ENCODE measurements at places on chromosomes 3 and 15.

DNA sequence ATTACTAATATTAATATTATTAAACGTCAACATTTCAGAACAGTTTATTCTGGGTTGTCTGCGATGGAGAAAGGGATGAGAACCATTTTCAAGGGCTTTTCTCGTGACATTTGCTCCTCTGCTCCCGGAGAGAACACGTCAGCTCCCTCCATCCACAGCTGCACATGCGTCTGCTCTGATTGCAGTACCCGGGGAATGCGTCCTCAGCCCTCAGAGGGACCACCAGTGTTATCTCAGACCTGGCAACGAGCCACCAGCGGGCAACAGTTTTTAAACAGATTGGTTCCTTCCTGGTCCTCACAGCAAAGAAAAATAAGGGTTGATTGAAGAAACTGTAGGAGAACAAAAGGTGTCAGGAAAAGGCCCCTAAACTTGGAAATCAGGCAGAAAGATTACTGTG lies 202.2 kb upstream of the ADAMTS9 start:
- DNase-seq = peak; percentile 52

DNA sequence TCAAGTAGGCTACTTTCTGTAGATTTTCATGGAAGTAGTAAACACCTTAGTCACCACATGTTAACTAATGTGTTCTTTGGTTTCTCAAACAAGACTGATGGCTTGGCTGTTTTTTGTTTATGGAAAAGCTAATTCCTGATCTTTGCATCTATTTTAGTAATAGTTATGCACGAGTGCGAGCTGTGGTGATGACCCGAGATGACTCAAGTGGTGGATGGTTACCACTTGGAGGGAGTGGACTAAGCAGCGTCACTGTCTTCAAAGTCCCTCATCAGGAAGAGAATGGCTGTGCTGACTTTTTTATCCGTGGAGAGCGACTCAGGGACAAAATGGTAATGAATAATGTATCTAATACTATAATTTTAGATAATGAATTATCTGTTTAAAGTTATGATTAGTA lies 46.6 kb downstream of the SPRED1 start:
- DNase-seq = no peak

- DNase-seq = no peak
Observed at GRCh38 chr3:180911876-180912303, 580 bp upstream of the FXR1 start.

DNA sequence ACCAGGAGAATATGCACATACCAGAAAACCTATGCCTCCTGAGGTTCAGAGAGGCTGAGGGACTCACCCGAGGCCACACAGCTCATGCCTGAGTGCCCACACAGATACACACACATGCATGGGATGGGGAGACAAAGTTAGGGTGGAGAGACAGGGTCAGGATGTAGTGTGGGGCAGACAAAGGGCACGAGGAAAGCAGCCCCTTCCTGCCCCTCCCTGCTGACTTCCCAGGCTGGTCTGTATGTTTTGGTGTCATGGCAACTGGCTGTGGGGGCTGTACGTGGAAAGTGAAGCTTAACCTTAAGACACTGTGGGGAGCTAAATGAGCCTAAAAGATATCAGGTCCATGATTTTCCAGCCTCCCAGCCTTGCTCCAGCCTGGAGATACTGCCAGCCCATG lies 57.8 kb downstream of the EPHB3 start:
- peak; percentile 68 for DNase-seq

DNA sequence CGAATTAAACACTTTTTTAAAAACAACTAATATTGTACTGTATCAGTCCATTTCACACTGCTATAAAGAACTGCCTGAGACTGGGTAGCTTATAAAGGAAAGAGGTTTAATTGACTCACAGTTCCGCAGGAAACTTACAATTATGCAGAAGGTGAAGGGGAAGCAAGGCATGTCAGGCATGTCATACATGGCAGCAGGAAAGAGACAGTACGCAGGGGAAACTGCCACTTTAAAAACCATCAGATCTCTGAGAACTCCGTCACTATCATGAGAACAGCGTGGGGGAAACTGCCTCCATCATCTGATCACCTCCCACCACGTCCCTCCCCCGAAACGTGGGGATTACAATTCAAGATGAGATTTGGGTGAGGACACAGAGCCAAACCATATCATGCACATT lies 162.8 kb upstream of the TPM1 start:
- no peak for DNase-seq

DNA sequence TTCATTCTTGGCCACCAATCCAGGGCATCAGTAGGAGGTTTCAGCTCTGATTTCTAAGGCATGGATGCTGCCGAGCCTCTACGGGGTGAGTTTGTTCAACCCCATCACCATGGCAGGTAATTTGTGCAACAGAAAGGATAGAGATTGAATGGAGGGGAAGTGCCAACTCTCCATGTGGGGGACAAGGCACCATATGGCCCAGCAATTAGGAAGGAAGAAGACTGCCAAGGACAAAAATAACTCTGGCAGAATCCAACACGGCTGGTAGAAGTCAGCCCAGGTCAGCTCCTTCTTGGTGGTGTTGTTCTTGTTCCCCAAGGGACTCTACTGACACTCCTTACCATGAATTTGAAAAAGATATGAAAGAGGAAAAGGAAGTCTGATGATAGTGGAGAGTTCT lies 503.9 kb downstream of the MAGI1 start:
- DNase-seq = no peak

GRCh38 chr3:16066975-16067374 lies 107.5 kb upstream of the GALNT15 start:
- no peak for DNase-seq

DNA sequence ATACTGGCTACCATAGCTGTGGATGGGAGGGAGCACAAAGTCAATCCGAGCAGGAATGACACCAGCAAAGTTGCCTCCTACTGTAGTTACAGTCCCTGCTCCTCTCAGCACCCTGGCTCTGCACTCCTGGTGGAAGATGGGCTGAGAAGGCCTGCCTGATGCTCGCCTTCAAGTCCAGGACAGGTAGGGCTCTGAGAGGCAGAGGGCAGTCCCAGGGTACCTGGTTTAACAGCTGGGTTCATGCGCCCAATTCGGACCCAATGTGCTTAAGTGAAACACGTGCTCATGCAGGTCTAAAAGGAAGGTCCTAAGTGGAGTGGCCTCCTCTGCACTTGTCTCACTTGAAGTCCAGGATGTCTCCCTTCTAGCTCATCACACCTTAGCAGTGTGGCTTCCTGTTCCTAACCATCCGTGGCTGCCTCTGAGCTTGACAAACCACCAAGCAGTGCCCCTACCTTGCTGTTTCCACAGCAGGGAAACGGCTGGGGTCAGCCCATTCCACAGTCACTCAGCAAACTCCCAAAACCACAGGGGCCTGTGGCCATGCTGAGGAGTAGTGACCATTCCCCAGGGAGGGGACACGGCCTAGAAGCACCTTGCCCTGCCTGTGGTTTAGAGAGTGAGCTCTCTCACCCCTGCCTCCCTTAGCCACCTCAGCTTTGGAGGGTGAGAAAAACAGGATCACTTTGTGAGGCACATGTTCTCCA lies 3.9 kb upstream of the MUSTN1 start:
- no peak for DNase-seq

GRCh38 chr3:78785004-78785403 lies 982.8 kb downstream of the ROBO1 start:
- no peak for DNase-seq

DNA sequence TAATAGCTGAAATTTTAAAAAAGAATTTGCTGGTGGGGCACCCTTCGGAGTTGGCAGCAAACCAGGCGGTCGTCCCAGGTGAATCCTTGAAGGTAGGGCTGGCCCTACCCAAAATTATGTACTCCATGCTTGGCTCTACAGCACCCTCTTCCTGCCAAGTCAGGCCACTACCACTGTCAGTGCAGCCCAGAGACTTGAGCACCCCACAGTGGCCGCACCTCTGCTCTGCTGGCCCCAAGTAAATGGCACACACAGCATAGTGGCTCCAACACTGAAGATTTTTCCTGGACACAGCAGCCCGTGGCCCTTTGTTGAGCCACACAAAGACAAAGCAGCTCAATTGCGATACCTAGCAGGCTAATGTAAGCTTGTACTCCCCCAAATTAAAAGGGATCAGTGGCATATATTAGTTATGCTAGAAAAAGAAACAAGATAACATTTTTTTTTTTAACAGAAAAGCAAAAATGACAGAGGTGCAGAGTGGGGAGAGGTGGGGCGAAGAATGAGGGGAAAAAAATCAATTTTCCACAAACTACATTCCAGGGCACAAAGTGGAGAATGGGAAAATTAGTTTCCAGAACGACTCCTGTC lies 250.5 kb downstream of the UACA start:
- no peak for DNase-seq

DNA sequence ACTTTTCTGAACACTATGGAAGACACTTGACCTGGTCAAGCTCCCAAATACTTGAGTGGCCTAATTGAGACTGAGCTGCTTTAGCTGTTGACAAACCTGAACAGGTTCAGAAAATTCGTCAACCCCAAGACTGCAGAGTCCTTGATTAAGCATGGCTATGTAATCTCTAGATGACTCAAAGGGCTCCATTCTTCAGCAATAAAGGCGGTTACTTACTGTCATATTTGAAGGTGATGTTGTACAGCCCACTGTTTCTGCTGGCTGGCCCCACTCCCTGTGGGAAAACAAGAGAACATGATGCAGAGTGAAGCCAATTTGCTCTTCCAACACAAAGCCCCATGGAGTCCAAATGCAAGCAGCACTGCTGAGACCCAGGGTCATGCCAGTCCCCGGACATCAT lies 45.1 kb downstream of the IL17RD start:
- DNase-seq = no peak

GRCh38 chr15:31285772-31286261 lies 40.8 kb upstream of the KLF13 start:
- no peak for DNase-seq

GRCh38 chr3:10299175-10299574 lies 6.4 kb upstream of the GHRL start:
- DNase-seq = no peak

- DNase-seq = no peak
Observed at GRCh38 chr3:114344492-114344891, 50.7 kb downstream of the TIGIT start.

- DNase-seq = no peak
Observed at GRCh38 chr3:193499801-193500485, 54.8 kb downstream of the ATP13A4 start.

DNA sequence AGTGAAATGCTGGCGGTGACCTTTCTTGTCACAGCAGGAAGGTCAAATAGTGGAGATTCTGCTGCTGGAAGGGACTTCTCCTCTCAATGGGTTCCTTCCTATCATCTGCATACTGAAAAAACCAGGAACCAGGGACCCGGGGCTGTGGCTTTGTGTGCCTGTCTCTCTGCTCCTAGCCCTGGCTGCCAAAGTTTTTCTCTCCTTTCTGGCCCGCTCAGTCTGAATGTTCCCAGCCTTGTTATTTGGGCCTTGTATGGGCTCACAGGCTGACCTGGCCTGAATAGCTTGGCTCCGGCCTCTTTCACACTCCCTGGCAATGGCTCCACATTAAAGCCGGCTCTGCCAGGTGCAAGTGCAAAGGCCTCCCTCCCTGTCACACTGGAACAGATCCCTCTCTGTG lies 94.7 kb downstream of the LRIG1 start:
- no peak for DNase-seq

GRCh38 chr3:167507954-167508353 lies 34.1 kb upstream of the SERPINI2 start:
- DNase-seq = no peak

DNA sequence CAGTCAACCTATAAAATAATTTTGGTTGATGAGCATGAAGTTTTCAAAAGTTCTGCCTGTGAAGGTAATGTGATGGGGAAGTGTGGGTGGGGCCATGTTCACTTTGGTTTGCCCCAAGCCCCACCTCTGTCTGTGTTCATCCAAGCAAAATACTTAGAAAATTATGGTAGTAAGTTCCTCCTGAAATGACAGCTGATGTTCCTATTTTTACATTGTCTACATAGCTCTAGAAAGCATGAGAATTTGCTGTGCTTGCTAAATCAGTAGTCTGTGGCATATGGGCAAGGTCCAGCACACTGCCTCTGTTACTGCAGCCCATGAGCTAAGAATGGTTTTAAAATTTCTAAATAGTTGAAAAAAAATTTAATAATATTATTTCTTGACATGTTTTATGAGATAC lies 21.9 kb upstream of the CP start:
- DNase-seq = no peak

DNA sequence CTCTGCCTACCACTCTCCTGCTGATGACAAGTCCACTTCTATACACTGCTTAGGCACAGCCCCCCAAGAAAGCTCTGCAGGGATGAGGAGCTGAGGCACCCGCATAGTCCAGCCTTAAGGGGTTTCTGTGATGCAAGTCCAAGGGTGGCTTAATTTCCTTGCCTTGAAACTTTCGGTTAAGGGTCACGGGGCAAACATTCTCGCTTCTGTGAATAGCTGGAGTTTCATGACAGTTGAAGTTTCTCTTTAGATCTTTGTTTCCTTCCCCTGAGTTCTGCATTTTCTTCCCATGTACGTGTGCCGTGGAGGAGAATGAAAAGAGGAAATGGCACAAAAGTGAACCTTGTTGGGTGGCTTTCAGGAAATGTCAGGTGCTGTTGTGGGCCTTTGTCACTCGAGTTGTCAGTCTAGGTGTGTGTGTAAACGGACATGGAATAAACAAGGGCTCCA lies 7.0 kb downstream of the GPR160 start:
- peak; percentile 42 for DNase-seq

DNA sequence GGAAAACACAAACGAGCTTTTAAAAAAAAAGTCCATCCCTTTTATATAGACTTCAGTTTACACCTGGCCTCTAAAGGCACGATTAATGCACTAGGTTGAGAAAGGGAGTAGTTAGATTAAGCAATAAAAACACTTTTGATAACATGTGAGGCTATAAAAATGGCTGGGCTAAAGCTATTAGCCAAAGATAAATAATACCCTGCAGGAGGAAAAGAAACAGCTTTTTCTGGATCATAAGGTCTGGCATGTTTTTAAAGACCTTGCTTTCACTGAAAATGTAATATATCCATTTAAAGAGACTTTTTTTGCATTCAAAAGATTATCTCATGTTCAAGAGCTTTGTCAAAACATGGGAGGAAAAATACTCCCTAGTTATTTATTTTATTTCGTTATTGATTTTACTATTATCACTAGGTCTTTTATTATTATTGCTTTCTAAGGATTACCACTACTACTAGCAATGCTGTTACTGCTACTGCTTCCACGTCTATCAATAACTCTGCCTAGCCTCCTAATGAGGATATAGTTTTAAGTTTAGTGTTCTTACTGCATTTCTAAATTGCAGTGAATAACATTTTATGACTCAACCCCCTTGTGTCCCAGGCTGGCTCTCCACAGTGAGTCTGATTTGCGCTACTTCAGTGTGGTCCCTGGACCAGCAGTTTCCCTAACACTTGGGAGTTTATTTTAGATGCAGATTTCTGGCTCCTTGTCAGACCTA lies 93.4 kb downstream of the THRB start:
- DNase-seq = peak; percentile 29

- DNase-seq = no peak
Observed at GRCh38 chr3:183536238-183536880, 19.1 kb downstream of the KLHL6 start.

DNA sequence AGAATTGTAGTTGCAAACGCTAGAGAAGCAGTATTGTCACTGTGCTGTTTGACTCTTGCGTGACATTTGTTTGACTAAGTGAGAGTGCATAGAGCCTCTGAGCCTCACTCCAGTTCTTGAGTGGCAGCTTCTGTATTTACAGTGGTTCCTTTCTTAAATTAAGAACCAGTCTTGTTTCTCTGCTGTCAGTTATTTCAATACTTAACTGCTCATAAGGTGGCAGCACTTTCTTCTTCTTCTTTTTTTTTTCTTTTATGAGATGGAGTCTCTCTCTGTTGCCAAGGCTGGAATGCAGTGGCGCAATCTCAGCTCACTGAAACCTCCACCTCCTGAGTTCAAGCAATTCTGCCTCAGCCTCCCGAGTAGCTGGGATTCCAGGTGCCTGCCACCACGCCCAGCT lies 372.1 kb downstream of the LPP start:
- no peak for DNase-seq

- no peak for DNase-seq
Observed at GRCh38 chr3:150462108-150462507, 54.0 kb downstream of the TSC22D2 start.
